ENCODE measurements at places on chromosomes 6 and 20.

DNA sequence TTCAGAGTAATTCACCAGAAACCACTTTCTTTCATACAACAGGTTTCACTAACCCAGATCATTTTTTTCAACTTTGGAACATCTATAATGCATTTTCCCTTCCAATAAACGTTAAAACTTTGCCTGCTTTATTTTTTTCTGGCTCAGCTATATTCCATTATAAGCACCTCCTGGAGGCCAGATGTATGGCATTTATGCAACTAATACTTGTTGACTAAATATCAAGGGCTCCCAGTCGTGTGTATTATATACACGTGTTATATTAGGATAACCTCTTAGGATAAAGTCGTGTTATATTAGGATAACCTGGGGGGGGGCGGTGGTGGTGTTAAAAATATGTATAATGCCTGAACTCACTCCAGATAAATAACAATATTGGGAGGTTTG, 6.7 kb downstream of the OPN5 start:
- no peak for DNase-seq

DNA sequence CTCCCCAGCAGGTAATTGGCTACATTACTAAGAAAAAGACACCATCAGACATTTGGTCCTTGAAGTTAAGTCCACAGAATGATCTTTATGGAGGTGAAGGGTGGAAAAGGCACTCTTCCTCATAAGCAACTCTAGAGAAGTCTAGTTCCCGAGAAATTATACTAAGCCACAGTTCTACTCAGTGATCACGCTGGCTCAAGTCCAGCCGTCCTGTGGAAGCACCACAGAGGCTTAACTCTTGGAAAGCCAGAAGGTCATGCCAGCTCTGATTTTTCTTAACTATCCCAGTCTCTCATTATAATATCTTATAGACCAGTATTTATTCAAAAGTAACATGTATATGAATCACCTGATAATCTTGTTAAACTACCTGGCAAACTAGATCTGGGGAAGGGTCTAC, 258.5 kb downstream of the EYA4 start:
- no peak for DNase-seq

DNA sequence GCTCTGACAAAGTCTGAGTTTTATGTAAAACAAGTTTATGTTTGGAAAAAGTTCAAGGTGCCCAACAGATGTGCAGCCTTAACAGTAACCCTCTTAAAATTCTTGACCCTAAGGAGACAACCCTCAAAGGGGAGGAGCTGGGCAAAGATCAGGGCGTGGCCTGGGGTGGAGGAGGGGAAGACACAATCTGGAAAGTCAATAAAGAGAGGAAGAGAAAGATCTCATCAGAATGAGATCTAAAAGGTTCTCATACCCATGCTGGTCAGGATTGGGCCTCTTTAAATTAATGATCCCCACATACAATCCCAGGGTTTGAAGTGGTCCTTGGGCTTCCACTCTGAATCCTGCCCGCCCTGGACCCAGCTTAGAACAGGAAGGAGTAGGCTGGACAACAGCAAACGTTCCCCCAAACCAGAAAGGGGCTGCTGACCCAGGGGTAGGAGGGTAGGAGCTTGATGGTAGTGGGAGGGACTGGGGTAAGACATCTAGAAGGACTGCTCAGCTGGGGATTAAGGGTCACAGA, 33.0 kb downstream of the FOXP4 start:
- DNase-seq: no peak

DNA sequence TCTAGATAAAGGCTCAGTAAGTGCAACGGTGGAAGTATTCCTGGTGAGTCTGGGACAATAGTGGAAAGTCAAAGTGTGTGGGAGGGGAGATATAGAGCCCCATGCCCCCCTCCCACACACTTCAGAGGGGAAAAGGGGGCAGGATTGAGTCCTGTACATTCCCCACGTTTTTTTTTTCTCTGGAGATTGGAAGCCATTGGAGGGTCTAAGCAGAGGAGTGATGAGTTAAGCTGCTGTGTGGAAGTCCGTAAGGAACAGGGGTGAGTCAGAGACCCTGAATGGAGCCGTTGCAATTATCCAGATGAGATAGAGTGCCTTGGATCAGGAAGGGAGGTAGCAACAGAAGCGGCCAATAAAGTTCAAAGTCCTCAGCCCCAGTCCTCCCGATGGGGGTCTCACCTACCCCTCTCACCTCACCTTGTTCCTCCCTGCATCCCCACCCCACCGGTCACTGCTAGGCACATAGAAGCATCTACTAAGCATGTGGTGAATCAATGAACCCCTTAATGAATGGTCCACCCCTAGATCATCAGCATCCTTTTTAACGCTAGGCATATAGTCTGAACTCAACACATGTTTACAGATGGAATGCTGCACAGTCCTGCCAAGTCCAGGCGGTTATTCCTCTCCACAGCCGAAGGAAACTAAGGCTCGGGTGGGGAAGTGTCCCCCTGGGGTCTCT, 662 bp upstream of the SLC9A8 start:
- no peak for DNase-seq

DNA sequence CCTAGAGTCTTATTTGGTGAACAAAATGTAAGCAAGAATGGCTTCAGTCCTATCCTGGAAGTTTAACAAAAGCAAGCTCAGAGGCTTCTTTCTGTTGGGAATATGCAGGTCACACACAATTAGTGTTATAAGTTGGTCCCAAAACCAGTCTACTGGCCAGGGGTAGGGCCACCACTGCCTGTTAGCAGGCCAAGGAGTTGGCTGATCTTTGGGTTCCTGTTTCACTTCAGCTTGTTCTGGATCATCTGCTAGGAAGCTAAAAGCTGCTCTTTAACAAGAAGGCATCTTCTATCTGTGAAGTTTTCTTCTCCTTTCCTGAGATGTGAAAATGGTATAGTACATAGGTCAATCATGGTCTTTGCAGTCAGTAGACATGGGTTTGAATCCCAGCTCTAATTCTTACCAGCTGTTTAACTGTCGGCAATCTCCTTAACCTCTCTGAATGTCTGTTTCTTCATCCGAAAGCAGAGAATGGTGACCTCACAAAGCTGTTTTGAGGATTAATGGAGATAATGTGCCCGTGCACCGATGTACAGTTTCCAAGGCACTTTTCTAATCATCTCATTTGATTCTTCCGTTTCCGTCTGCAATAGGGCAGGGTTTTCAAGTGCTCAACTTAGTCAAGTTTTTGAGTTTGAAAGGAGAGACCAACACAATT, 271.2 kb upstream of the TAB2 start:
- no peak for DNase-seq

DNA sequence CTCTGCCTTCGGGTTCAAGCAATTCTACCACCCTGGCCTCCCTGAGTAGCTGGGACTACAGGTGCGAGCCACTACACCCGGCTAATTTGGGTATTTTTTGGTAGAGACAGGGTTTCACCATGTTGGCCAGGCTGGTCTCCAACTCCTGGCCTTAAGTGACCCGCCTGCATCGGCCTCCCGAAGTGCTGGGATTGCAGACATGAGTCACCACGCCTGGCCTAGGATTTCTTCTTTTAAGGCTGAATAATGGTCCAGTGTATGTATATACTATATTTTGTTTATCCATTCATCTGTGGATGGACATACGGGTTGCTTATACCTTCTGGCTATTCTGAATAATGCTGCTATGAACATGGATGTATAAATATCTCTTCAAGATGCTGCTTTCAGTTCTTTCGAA, 17.1 kb downstream of the RIOK1 start:
- DNase-seq: no peak

- DNase-seq: no peak
Measured at GRCh38 chr20:1867495-1868260, 27.5 kb upstream of the SIRPA start.

DNA sequence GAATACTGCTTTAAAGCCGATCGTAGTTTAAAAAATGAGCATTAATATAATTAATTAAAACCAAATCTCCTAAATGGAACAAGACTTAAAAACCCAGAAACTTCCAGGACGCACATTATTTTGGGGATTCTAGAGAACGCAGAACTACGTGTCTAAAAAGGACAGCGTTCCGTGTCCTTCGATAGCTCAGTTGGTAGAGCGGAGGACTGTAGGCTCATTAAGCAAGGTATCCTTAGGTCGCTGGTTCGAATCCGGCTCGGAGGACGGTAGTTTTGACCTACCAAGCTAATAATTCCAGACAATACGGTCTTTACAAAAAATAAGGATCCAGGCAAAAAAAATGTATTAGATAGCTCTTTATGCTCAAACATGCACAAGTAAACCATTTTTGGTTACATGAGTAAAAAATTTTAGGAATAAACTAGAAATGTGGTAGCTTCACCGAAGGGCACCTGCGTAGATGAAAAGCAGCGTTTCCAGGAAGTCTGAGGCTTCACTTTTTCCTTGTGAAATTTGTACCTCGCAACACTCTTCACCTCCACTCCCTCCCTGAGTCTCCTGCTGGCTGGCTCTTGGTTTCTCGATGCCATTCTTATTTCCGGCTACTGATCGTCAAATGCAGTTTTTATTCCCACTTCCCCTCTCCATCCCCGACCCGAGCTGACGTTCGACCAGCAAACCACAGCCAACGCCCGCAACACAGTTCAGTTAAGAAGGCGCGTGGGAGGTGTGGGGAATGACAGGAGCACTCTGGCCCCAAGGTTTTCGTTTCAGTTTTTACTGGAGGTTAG, 19.6 kb upstream of the ABT1 start:
- peak; percentile 59 for DNase-seq

- no peak for DNase-seq
Measured at GRCh38 chr6:13769034-13769654, 45.2 kb downstream of the MCUR1 start.

DNA sequence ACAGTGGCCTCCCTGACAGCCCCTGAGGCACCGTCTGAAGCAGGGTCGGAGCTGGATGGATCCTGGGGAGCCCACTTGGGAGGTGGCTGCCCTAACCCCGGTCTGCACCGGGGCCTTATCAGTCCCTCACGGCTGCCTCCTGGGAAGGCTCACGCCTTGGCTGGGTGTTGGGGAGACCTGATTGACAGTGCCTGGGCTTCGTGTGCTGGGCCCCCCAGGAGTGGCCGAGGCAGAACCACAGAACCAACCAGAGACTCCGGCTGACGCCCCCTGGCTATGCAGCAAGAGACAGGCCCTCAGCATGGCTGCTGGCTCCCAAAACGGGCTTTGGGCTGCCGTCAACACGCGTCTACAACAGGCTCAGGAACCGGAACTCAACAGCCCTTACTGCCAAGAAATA, 219.6 kb downstream of the TAF4 start:
- DNase-seq: no peak

DNA sequence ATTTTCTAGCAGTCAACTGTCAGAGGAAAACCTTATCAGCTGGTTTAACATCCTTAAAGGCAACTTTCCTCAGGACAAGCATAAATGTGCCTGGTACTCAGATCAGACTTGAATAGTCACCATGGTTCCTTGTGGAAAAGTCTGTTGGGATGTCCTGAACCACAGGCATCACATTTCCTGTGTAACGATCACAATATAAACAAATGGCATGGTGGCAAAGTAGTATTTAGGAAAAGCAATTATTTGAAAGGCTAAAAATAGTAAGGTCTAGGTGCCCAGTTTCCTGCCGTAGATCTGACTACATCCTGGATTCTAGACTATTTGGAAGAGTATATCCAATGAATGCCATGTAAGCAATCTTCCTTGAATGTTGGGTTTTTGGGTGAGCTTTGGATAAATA, 271.9 kb upstream of the AGPAT4 start:
- DNase-seq: no peak

DNA sequence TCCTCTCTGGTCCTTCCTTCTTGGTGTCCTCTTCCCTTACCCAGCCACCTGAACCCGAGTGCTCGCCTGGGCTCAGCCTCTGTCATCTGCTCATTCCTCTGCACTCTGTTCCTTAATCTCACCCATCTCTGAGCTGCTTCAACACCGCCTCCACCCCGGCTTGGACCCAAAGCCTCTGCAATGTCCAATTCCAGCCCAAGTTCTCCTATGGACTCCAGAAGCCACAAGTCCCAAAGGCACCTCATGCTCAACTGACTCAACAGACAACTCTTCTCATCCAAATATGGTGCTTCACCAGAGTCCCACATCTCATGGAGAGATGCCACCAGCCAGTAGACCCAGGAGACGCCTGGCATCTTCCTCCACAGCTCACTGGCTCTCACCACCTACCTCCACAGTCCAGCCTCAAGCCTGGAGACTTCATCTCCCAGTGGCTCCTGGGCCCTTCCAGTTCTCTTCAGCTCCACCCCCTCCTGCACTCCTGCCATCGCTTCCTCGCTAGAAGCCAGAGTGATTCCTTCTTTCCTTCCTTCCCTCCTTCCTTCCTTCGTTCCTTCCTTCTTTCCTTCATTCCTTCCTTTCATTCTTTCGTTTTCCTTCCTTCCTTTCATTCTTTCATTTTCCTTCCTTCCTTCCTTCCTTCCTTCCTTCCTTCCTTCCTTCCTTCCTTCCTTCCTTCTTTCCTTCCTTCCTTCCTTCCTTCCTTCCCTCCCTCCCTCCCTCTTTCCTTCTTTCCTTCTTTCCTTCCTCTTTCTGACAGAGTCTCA, 40.9 kb upstream of the NNAT start:
- no peak for DNase-seq

- no peak for DNase-seq
Measured at GRCh38 chr6:5930143-5930770, 76.5 kb downstream of the NRN1 start.
